GM23338 (cell line): ENCODE measurements at places on chromosomes 6 and 20. TPM values are rescaled to one million over a fixed set of nuclear protein-coding genes. Genes with fewer than 3 reads are reported as not detected.
A peak's percentile ranks its signal among the peaks of the same experiment; 100 is the strongest.

ADNP gene
- total RNA-seq, result 95.0 and 98.0 TPM in 2 replicates

ARFRP1 gene
- total RNA-seq, result 19.0 and 24.6 TPM in 2 replicates

DNA sequence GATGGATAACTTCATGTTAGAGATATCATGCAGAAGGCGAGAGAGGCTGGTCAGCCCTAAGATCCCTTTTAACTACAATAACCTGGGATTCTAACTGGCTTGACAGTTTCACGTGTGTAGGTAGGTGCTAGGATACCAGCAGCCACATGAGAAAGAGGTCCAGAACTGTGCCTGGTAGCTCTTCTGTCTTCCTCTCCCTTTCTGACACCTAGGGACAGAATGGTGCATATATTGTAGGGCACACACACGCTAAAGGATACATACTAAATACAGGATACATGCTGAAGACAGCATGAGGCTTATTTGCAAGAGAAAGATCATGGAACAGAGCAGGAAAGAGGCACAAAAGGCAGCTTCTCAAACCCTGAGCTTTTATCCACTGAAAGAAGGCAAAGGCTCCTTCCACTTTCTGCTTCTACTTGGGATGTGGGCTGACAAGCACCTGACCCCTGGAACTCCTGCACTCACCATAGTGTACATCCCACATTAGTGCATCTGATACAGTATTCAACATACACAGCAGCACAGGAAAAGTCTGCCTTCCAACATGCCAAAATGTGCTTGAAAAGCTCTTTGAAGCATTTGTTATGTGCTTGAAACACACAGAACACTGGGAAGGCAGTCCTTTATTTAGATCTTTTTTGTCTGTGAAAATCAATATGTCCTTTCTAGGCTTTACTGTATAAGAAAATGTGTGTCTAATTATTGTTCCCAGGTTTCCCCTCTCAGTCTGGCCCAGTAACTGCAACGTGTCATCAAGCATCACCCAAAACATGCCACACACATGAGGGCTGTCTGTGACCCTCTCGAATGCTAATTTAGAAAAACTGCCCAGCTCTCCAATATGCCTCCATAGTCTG lies 3.2 kb downstream of the SLC22A23 start:
- peaks cover 25% of the 10 kb centered on the region for H3K27me3 ChIP-seq
- 0 out of 2 replicates have a peak, but pooled peaks cover 5% of the 10 kb centered on the region for H3K36me3 ChIP-seq
- H3K4me3 ChIP-seq, result peak overlapping the region; percentile 84
- no peak for DNase-seq
- no peak overlapping the region for H3K27ac ChIP-seq

DNA sequence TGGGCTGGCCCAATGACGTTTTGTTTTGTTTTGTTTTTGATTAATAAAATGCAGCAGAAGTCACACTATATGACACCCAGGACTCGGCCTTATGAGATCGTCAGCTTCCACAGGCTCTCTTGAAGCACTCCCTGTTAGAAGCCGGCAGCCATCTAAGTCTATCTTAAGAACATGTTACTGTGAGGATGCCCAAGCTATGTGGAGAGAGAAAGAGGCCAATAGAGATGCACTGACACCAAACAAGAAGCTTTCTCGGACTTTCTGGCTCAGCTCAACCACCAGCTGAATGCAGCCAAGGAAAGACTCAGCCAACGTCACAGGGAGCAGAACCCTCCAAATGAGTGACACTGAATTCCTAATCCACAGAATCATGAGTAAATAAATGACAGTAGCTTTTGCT lies 14.0 kb downstream of the SGK1 start:
- no peak overlapping the region for H3K27ac ChIP-seq
- H3K36me3 ChIP-seq, result no peaks in the 10 kb centered on the region
- no peak for DNase-seq

GRCh38 chr6:133906050-133906449 lies 17.1 kb downstream of the TCF21 start:
- H3K4me3 ChIP-seq, result no peak overlapping the region
- DNase-seq, result no peak
- H3K27ac ChIP-seq, result no peak overlapping the region
- H3K27me3 ChIP-seq, result no peaks in the 10 kb centered on the region
- no peaks in the 10 kb centered on the region for H3K36me3 ChIP-seq
- H3K4me1 ChIP-seq, result no peaks in the 10 kb centered on the region; the same call in 1 of the 2 replicates

GRCh38 chr20:50354721-50355589 lies 155.2 kb upstream of the PTPN1 start:
- DNase-seq, result no peak
- no peak overlapping the region for H3K4me3 ChIP-seq
- no peaks in the 10 kb centered on the region for H3K27me3 ChIP-seq
- no peaks in the 10 kb centered on the region for H3K4me1 ChIP-seq

GRCh38 chr20:20051767-20052073 lies 546 bp downstream of the CRNKL1 start:
- H3K4me1 ChIP-seq, result peaks cover 7% of the 10 kb centered on the region
- no peak for DNase-seq
- no peaks in the 10 kb centered on the region for H3K27me3 ChIP-seq
- peak overlapping the region; percentile 94 for H3K27ac ChIP-seq

DNA sequence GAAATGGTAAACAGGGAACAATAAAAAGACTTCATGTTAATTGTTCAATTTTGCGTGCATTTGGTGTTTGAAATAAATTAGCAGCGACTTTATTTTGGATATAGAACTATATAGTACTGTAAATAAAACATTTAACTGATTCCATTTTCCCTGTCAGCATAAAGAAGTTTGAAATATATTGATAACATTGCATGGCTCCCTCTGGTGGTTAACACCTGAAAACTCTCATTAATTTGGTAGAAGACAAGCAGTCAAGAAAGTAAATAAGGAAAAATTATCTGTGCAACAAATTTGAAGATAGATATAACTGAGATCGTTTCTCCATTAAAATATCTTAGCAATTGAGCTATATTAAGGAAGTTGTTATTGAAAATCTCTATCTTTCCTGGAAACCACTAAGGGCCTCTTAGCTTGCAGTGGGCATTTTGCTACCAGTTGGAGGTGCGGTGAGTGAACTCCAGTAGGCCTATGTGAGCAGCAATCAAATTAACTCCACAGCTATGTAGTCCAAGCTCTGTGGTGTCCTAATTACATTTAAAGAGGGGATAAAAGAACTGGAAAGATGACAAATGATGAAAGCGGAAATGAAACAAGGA lies 435.7 kb upstream of the FKBP1C start:
- H3K4me3 ChIP-seq, result no peak overlapping the region
- no peaks in the 10 kb centered on the region for H3K4me1 ChIP-seq
- H3K27me3 ChIP-seq, result no peaks in the 10 kb centered on the region
- no peak overlapping the region for H3K27ac ChIP-seq
- H3K36me3 ChIP-seq, result no peaks in the 10 kb centered on the region

- no peaks in the 10 kb centered on the region for H3K27me3 ChIP-seq
- no peak overlapping the region for H3K4me3 ChIP-seq
- no peak overlapping the region for H3K27ac ChIP-seq
- no peaks in the 10 kb centered on the region for H3K36me3 ChIP-seq
- no peak for DNase-seq
These were observed 230.7 kb downstream of the LAMA2 start for GRCh38 chr6:129113637-129114036.

DNA sequence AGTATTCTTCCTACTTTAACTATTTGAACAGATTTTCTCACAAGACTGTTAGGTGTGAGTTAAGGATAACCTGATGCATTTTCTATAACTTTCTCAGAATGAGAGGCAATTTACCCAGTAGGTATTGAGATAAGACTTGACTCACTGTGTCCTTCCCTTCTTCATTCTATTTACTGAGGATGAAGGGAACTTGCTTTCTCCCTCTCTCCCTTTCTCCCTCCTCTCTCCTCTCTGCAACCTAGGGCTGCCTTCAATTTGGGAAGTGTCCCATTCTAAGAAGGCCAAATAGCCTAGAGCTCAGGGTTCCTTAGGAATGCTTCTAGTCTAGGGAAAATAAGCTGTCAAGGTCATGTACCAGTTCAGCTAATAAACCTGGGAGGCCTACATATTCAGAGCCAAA lies 3.2 kb downstream of the ECHDC1 start:
- peak overlapping the region; percentile 70 for H3K27ac ChIP-seq
- H3K4me3 ChIP-seq, result peak overlapping the region; percentile 64
- no peaks in the 10 kb centered on the region for H3K27me3 ChIP-seq
- H3K4me1 ChIP-seq, result peaks cover 57% of the 10 kb centered on the region

GRCh38 chr6:3403238-3404173 lies 53.3 kb downstream of the SLC22A23 start:
- H3K27ac ChIP-seq, result 0 out of 2 replicates have a peak overlapping the region, but pooled peaks have one; percentile 73
- peak; percentile 49 for DNase-seq
- H3K4me1 ChIP-seq, result peaks cover 26% of the 10 kb centered on the region
- H3K4me3 ChIP-seq, result no peak overlapping the region
- no peaks in the 10 kb centered on the region for H3K36me3 ChIP-seq

DNA sequence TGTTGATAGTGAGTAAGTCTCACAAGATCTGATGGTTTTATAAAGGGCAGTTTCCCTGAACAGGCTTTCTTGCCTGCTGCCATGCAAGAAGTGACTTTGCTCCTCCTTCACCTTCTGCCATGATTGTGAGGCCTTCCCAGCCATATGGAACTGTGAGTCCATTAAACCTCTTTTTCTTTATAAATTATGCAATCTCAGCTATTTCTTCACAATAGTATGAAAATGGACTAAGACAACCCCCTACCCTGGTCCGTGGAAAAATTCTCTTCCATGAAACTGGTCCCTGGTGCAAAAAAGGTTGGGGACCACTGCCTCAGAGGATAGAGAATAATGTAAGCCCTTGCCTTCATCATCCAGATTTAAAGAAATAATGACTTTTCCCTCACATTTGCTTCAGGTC lies 861.3 kb downstream of the QKI start:
- H3K27me3 ChIP-seq, result no peaks in the 10 kb centered on the region
- peaks cover 5% of the 10 kb centered on the region; the same call in 1 of the 2 replicates for H3K36me3 ChIP-seq
- H3K4me1 ChIP-seq, result no peaks in the 10 kb centered on the region
- H3K27ac ChIP-seq, result no peak overlapping the region
- no peak for DNase-seq

DNA sequence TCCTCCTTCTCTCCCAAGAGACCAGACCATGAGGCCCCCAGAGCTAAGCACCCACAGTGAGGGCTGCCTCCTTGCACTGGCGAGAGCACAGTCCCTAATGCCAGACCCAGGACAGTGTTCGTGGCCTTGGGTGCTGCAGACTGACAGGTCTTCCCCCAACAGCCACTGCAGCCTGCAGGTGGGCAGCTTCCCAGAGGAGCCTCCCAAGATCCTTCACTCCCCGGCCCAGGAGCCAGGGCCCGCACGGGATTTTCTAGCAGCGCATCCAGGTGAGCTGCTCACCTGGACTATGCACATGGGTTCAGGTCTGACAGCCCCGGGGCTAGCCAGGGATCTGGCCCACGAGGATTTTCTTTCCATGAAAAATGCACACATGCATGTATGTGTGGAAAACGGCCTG lies 41.7 kb downstream of the SUMO4 start:
- H3K36me3 ChIP-seq, result no peaks in the 10 kb centered on the region
- no peak for DNase-seq
- H3K27ac ChIP-seq, result no peak overlapping the region
- no peaks in the 10 kb centered on the region for H3K4me1 ChIP-seq
- H3K4me3 ChIP-seq, result no peak overlapping the region

GRCh38 chr6:108651340-108652227 lies 90.9 kb downstream of the FOXO3 start:
- H3K4me1 ChIP-seq, result peaks cover 35% of the 10 kb centered on the region
- H3K4me3 ChIP-seq, result no peak overlapping the region
- no peaks in the 10 kb centered on the region for H3K27me3 ChIP-seq
- H3K27ac ChIP-seq, result no peak overlapping the region
- no peaks in the 10 kb centered on the region for H3K36me3 ChIP-seq
- no peak for DNase-seq

HLA-DPA1 gene
- 6.6 and 6.9 TPM in 2 replicates for total RNA-seq

GRCh38 chr6:169277619-169278018 lies 24.0 kb upstream of the THBS2 start:
- no peak overlapping the region for H3K27ac ChIP-seq
- no peaks in the 10 kb centered on the region for H3K4me1 ChIP-seq
- no peaks in the 10 kb centered on the region for H3K36me3 ChIP-seq
- no peaks in the 10 kb centered on the region for H3K27me3 ChIP-seq

- no peaks in the 10 kb centered on the region for H3K27me3 ChIP-seq
- H3K36me3 ChIP-seq, result no peaks in the 10 kb centered on the region; the same call in 1 of the 2 replicates
- no peak for DNase-seq
- no peak overlapping the region for H3K4me3 ChIP-seq
- no peak overlapping the region for H3K27ac ChIP-seq
These were observed 311.6 kb upstream of the ECI2 start for GRCh38 chr6:4446982-4447381.

TRDN gene
- total RNA-seq, result 23.1 and 35.5 TPM in 2 replicates

UQCC2 gene
- 33.9 and 48.9 TPM in 2 replicates for total RNA-seq

DNA sequence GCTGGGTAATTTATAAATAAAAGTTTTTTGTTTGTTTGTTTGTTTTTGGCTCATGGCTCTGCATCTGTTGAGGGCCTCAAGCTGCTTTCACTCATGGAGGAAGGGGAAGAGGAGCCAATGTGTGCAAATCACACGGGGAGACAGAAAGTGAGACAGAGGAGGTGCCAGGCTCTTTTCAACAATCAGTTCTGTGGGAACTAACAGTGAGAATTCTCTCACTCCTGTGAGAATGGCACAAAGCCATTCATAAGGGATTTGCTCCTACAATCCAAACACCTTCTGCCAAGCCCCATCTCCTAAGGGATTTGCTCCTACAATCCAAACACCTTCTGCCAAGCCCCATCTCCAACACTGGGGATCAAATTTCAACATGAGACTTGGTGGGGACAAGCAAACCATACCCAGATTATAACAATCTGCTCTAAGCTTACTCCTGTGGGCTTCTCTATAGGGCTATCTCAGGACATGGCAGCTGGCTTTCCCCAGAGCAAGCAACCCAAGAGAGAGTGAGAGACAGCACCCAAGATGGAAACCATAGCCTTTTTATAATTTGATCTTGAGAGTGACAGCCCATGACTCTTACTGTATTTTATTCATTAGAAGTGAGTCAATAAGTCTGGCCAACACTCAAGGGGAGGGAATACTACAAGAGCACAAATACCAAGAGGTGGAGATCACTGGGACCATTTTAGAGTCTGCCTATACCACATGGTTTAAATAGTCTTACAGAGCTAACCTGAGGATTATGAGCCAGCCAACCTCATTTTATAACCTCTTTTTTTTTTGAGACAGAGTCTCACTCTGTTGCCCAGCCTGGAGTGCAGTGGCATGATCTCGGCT lies 22.8 kb upstream of the LRRC1 start:
- no peak overlapping the region for H3K27ac ChIP-seq
- H3K27me3 ChIP-seq, result no peaks in the 10 kb centered on the region
- no peak overlapping the region for H3K4me3 ChIP-seq

- no peak overlapping the region for H3K4me3 ChIP-seq
- no peak for DNase-seq
- H3K4me1 ChIP-seq, result no peaks in the 10 kb centered on the region
- no peak overlapping the region for H3K27ac ChIP-seq
- no peaks in the 10 kb centered on the region for H3K36me3 ChIP-seq
These were observed 170.3 kb upstream of the TAB2 start for GRCh38 chr6:149147195-149147594.

MAP7 gene
- total RNA-seq, result 47.8 and 49.2 TPM in 2 replicates
